Anterior cingulate cortex (tissue), 58 donors: ENCODE measurements at places on chromosomes 7 and 10.

- no peak for DNase-seq
Measured at GRCh38 chr7:45644237-45644636, 70.1 kb downstream of the ADCY1 start.

- no peak for DNase-seq
Measured at GRCh38 chr10:3978174-3978573, 193.2 kb upstream of the KLF6 start.

DNA sequence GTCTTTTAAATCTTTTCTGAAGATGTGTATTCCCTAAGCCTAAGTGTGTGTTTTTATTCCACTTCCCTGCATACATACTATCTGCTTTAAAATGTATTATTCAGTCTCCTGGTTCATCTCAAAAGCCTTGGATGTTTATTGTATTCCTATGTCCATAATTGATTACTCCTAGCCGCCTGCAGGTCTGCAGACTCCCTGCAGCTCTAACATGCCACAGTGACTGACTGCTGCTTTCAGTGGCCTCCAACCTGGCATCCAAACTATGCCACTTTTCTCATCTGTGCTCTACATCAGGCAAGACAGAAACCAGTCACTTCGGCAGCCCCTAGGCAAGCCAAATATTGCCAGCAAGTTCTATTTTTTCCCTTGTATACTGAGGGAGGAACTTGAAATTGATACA lies 81.7 kb downstream of the ABCA13 start:
- no peak for DNase-seq

DNA sequence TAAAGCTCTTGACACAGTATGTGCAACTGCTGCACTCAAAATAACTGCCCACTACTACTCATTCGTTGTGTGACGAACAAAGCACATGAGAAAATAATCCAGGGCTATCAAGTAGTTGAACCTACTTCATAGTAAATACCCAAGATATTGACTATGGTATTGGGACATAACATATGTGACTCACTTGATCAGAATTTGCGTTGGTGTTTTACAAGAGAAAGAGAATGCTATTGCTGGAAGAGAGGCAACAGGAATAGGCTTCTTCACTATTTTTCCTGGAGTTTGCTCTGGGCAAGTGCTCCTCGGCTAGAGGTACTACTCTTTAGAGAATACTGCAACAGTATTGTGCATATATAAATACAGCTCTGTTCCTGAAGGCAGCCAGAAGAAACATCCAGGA lies 2.5 kb downstream of the DGKB start:
- DNase-seq, result no peak

- no peak for DNase-seq
Measured at GRCh38 chr10:125023255-125023654, 81.3 kb downstream of the ZRANB1 start.

GRCh38 chr7:54485044-54485443 lies 57.1 kb upstream of the VSTM2A start:
- no peak for DNase-seq

- DNase-seq, result no peak
Measured at GRCh38 chr10:70603449-70603801, 884 bp upstream of the PRF1 start.

- DNase-seq, result no peak
Measured at GRCh38 chr10:129580010-129580409, 113.0 kb downstream of the MGMT start.

DNA sequence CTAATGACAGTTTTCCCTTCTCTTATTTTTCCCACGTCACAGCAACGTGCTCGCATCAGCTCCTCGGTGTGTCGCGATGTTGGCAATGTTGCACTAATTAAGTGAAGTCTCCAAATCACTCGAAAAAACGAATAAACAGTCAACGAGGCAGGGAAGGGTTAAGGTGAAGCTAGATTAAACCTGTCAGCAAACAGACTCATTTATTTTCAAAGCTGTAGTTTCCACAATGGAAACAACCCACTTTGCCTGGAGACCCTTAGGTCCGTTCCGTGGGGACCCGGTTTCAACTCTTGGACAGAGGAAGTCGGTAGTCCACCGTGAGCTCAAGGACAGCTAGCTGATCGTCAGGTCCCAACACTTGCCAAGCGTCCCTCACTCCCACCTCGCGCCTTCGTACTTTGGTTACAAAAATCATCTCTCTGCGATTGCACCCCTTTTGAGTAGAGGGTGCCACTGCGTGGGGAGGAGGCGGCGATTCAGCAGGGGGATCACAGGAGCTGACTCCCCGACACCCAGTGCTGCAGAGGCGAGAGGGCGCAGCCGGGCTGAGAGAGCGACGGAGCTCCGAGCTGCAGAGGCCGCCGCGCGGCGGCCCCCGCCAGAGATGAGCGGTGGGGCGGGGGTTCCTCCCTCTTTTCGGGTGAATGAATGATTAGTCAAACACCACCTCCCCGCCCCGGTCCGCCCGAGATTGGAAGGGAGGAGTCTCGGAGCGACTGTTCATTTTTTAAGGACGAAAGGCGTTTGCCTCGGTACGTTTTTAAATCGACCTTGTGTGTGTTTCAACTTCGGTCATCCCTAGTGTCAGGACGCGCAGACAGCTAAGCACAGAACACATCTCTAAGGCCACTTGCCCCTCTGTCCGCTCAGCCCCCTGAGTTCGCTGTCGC lies 1.3 kb upstream of the BMPER start:
- DNase-seq, result peak; percentile 32

DNA sequence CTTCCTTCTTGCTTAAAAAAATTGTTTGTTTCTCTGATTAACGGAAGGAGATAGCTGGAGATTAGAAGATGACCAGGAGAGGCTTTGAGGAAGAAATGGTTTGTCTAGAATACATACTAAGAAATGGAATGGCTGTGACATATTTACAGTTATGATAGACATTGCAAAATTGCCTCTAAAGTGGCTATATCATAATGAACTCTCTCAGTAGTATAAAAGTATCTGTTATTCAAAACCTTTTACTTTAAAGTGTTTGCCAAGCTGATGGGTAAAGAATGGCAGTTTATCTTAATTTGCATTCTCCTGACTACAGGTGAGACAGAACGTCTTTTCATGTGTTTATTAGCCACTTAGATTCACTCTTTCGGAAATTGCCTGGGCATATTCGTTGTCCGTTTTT lies 28.7 kb downstream of the LRGUK start:
- no peak for DNase-seq

DNA sequence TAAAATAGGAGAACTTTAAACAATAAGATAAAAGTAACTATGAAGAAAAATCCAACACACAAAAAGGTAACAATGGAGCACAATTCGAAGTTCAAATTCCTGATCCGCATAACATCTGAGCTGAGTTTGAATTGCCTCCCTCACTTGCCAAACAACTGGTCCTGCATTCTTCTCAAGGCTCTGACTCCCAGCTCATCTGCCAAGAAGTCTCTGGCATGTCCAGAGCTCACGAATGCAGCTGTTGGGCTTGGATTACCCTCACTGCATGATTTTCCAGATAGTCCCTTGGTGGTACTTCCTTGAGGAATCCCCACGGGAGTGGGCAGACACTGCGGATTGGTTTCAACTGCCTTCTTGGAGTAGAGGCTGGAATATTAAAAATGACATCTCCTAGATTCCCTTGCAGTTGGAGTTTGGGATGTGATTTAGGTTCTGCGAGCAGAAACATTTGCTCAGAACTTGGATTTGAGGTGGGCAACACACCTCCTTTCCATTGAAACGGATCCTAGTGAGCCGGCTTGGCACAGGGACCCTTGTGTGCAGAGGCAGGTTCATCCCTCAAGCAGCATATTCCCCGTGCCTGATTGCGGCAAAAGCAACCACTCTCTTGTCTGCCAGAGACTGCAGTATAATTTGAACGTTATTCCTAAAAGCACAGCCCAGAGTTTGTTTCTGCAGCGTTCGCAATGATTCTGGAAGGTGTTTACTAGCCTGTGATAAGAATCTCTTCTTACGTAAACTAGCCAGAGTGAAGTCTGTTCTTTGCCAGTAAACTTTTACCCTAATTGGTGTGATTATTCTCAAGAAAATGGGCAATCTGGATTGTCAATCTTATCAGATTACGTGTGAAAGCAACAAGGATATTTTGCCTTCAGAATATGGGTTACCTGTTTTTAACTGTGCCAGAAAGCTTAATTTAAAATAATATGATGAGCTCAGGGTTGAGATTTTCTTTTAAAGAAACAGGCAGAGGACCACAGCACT lies 23.4 kb upstream of the PRKCQ start:
- DNase-seq, result no peak

DNA sequence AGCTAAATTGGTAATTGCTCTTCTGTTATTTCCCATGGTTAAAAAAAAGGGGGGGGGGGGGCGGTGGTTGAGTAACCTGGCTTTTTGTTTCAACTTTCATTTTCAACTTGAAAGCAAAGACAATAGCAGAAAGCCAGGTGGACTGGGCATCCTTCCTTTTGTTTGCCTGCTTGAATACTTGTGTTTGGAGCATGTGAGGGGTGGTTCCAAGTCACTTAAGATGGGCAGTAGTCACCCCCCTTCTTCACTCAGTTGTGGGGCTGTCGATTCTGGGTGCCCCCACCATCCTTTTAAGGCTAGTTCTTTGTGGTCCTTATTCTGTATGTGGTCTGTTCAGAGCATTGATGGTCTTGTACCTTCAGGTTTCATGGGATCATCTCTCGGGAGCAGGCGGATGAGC lies 165.6 kb upstream of the PRR15 start:
- no peak for DNase-seq

- peak; percentile 22 for DNase-seq
Measured at GRCh38 chr10:96512524-96513304, 1.0 kb downstream of the TLL2 start.

DNA sequence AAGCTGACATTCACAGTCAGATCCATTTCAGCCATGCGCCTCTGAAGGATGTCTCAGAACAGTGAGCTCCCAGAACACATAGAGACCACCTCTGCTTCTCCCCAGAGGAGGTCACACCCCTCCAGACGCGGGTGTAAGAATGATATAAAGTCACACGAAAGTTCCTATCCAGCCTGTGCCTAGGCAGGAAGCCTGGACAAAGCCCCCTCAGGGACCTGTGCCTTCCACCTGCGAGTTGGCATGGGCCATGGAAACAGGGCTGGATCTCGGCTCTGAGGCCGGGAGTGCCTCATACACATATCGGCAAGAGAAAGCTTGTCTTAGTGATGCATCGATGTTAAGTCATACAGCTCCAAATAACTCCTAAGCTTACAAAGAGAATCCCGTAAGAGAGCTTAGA lies 5.0 kb downstream of the VIPR2 start:
- DNase-seq, result no peak

DNA sequence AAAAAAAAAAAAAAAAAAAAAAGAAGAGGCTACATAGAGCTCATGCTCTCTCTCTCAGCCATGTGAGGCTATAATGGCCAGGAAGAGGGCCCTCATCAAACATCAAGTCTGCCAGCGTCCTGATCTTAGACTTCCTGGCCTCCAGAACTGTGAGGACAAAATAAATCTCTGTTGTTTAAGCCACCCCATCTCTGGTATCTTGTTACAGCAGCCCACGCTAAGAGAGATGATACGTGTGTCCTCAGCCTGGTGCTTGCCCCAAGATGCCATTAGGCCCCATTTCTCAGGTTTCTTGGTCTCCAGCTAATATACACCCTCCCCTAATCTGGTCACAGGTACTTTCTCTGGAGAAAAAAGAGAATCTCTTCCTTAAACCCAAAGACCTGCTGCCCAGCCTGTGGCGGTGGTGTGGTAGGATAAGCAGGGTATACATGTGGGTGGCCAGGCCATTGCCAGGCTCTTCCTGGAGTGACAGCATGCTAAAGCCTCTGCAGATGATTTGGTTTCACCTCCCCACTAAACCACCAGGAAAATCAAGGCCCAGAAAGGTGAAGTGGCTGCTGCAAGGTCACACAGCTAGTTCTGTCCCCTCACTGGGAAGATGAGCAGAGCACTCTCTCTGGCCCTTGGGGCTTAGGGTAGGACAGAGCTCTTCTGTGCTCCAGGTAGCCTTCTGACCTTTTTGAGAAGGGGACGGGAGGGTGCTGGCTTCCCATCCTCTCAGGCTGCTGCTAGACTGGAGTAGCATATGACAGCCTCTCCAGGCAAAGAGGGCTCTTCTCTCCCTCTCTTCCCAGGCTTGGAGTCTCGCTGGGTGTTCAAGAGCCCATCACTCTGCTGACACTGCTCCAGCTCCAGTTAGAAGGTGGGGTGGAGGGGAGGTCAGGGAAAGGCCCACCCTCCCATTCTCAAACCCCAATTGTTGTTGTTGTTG lies 5.2 kb downstream of the SPOCK2 start:
- no peak for DNase-seq

DNA sequence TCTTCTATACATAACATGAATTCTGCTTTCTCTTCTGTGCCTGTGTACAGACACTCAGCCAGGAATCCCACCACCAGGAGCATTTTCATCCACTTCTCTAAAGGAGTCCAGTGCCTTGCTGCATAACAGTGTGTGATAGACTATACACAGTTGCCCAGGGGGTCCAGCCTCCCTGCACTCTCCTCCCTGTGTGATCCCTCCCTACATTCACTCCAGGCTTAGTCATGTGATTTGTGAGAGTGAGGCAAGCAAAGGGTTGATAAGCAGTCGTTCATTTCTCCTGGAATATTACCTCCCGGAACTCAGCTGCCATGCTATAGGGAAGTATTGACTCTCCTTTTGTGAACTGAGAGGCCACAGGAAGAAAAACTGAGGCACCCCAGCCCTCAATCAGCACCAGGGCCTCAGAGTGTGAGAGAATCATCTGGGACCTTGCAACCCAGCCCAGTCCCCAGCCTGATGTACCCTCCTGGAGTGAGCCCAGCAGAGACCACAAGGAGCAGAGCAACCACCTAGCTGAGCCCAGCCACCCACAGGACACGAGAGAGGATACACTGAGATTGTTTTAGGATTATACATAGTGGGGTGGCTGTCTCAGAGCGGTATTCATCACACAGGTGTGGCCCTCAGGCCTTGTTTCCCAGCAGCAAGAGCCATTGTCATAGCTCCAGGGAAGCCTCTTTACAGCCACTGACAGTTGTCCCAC lies 45.0 kb upstream of the EEPD1 start:
- DNase-seq, result no peak

GRCh38 chr7:102966465-102966864 lies 53.7 kb downstream of the LRRC17 start:
- no peak for DNase-seq
